ENCODE measurements at places on chromosomes 6 and 20.
A peak's percentile ranks its signal among the peaks of the same experiment; 100 is the strongest.

DNA sequence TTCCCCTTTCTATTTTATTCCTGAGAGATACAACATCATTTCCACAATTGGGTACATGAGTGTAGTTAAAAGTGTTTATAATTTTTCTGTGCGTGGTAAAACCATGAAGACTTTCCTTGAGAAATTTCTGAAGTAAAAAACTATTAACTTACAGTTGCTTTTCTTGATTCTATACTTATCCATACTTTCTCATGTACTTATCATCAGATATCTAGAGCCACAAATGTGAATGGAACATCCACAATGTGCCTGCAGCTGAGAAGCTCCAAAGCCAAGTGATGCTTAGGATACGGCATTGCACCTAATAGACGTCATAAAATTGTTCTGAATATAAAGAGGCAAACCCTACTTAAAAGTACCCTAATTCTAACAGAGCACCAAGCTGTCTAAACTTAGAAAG is 2.9 kb downstream of the FILIP1 start:
- no peak for DNase-seq

DNA sequence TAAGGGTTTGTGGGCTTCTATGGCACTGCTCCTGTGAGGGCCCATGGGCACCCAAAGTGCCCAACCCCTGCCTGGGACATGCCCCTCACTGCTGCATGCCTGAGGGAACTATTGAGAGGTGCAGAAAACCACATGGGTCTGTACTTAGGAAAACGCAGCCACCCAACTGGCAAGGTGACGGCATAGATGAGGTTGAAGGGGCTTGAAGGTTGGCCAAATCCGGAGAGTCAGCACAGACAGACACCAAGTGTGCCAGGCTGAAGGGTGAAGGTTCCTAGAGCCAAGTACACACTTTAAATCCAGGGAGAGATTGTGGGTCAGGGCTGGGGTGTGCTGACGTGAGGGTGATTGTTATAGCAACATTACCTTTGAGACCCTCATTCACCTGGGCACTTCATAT is 6.2 kb downstream of the BANF2 start:
- DNase-seq, result no peak

DNA sequence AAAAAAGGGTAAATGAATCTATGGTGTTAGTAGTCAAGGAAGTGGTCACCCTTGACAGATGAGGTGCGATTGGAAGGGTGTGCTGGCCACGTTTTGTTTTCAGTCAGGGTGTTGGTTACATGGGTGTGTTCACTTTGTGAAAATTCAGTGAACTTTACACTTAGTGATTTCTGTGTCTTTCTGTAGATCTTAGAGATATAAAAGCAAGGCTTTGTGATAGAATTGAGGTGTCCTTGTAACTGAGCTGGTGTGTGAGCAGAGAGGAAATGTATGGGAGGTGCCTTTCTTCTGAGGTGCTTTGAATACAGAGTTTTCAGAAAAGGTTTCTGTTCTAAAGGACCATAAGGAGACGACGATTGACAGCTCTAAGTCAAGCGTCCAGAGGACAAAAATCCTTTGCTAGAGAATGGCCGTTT is 90.5 kb downstream of the SAMD3 start:
- no peak for DNase-seq

DNA sequence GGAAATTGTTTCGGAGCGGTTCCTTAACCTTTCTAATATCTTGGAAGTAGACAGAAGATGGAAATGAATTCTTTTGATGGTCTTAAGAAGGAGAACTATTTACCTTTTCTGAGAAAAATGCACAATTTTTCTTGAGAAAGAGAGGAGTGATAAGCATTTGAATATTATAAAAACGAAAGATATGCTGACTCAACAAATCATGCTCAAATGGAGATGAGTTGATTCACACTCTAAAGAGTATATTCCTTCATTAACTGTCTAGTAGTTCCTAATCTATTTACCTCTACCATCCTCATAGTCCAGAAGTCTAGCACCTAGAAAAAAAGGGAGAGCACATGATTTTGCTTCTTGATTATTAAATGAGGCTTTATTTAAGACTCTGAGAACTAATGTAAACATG is 4.1 kb downstream of the TSBP1 start:
- no peak for DNase-seq

DNA sequence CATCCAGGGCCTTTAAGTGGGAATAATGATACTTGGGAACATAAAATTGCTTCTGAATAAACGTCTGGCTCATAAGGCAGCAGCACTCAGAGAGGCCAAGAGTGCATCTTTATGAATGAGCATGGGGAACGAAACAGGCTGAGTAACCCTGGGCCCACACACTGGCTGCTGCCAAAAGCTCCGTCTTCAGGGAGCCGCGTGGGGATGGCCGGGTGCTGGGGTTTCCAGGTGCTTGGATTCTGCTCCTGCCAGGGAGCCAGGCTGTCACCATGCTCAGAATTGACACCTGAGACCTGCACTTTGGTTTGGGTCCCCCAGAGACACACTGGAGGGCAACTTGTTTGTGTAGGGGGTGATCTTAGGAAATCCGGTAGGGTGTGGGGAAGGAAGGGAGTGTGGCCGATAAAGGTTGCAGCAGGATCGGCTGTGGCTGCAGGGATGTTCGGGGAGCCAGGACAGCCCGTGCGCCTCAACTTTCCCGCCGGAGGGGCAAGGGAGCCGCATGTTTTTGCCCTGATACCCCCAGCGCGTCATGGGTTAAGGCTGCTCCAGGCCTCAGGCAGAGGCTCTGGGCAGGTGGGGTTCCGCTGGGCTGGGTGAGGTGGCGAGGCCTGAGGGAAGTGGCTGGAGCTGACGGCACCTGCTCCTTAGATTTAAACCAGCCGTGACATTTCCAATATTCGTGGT is 101.8 kb downstream of the YTHDF1 start:
- peak; percentile 5 for DNase-seq

- DNase-seq, result no peak
These were observed 3.8 kb downstream of the INSM1 start for GRCh38 chr20:20371681-20372080.
